ENCODE measurements at places on chromosomes 2 and 18. TPM values are rescaled to one million over a fixed set of nuclear protein-coding genes. Genes with fewer than 3 reads are reported as not detected.
A peak's percentile ranks its signal among the peaks of the same experiment; 100 is the strongest.

- DNase-seq: no peak
Observed at GRCh38 chr2:68653538-68653982, 10.2 kb downstream of the PROKR1 start.

FBXO48 gene
- 0.67 TPM for polyA plus RNA-seq

GRCh38 chr2:37878536-37878935, 46.6 kb upstream of the RMDN2 start:
- no peak for DNase-seq

GRCh38 chr2:135600915-135601314, 69.6 kb downstream of the R3HDM1 start:
- peak; percentile 25 for DNase-seq

DNA sequence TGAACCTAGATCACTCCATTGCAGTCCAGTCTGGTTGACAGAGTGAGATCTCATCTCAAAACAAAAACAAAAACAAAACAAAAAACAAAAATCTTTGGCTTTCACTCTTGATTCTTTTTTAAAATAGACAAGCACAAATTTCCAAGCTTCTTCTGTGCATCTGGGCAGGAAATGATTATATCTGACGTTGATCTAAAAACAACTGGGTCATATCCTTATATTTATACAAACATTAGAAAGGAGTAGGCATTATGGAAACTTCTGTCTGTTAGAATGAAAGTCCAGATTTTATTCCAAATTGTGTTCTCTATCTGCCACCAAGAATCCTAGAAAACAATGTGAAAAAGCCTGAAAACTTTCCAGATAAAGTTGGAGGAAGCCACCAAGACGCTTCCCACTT, 26.2 kb upstream of the PMAIP1 start:
- DNase-seq: peak; percentile 17

- DNase-seq: no peak
Observed at GRCh38 chr2:96090196-96090926, 26.0 kb downstream of the ADRA2B start.

ABCG8 gene
- polyA plus RNA-seq: 0.04 TPM

CHMP1B gene
- polyA plus RNA-seq: 49.2 TPM

DNA sequence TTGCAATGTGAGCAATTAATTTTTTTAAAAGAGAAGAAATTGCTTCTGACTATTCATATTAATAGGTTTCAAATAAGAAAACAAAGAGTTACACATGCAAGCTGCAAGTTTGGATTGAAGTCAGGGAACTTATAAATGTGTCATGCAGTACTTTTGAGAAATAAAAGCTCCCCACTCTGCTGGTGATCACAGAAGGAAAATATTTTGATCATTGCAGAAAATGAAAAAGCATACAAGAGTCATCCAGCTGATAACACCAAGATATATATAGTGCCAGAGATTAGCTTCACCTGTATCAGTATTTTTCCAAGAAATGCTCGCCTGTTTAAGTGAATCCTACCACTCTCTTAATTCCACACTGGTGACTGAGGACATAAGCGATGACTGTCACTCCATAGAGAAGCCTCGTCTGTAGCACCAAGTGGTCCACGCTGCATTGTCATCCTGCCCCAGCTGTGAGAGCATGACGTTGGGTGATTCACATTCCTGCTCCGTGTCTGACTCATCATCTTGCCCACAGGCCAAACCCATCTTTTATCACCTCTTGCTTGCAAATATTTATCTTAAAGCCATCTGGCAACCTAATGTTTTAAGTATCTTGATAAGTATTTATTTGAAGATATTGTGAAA, 178.0 kb downstream of the ASXL3 start:
- DNase-seq: peak; percentile 95

HAAO gene
- polyA plus RNA-seq: 0.36 TPM

DYSF gene
- 0.42 TPM for polyA plus RNA-seq

GRCh38 chr2:1651121-1652033, 92.9 kb downstream of the PXDN start:
- DNase-seq: no peak
